Cardiac muscle cell (in vitro differentiated cells and primary cell): ENCODE measurements at places on chromosomes 13 and 19.

DNA sequence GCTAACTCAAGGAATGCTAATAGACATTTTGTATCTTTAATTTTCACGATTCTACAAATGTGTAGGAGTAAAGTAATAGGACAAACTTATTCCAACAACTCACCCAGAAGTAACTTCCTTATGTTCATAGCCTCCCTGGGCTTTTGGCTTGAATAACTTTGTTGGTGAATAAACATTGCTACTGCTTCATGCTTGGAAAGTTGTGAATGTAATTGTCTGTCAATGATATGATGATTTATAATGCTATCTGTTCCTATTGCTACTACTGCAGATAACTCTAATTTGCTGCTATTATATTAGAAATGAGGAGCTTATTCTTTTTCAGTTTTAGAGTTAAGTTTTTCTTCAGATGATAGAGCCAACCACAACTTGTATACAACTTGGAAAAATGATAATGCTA lies 307.7 kb downstream of the PCDH9 start:
- H3K27me3 ChIP-seq, result no peaks in the 10 kb centered on the region
- H3K4me3 ChIP-seq, result no peak overlapping the region
- H3K27ac ChIP-seq, result no peak overlapping the region

DNA sequence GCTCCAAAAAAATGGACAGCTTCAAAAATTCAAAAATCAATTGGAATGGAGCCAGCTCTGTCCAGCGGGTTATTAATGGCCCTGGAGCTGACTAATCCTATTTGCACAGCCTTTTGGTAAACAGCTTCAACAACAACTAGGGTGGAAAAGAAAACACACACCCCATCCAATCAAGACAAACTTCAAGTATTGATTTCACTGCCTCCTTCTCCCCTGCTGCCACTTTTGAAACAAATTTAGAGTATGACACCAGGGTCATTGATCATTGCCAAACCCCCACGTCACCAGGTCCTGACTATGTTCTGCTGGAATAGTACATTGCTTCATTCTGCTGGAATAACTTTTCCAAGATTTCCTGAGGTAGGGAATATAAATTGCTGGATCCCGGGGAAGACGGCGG lies 56.8 kb upstream of the GTF3A start:
- DNase-seq, result no peak
- no peak overlapping the region for H3K4me3 ChIP-seq
- no peak overlapping the region for H3K27ac ChIP-seq
- H3K27me3 ChIP-seq, result peaks cover 59% of the 10 kb centered on the region
- no peaks in the 10 kb centered on the region for H3K36me3 ChIP-seq
- no peaks in the 10 kb centered on the region for H3K4me1 ChIP-seq

- no peaks in the 10 kb centered on the region for H3K27me3 ChIP-seq
- no peak for DNase-seq
- no peak overlapping the region for H3K27ac ChIP-seq
- H3K4me3 ChIP-seq, result no peak overlapping the region
- H3K36me3 ChIP-seq, result no peaks in the 10 kb centered on the region
These were observed 87.8 kb downstream of the MAB21L1 start for GRCh38 chr13:35388441-35389355.

GRCh38 chr13:26300140-26300539 lies 46.2 kb downstream of the CDK8 start:
- no peak for DNase-seq
- H3K27me3 ChIP-seq, result no peaks in the 10 kb centered on the region
- H3K4me1 ChIP-seq, result no peaks in the 10 kb centered on the region
- H3K36me3 ChIP-seq, result no peaks in the 10 kb centered on the region

DNA sequence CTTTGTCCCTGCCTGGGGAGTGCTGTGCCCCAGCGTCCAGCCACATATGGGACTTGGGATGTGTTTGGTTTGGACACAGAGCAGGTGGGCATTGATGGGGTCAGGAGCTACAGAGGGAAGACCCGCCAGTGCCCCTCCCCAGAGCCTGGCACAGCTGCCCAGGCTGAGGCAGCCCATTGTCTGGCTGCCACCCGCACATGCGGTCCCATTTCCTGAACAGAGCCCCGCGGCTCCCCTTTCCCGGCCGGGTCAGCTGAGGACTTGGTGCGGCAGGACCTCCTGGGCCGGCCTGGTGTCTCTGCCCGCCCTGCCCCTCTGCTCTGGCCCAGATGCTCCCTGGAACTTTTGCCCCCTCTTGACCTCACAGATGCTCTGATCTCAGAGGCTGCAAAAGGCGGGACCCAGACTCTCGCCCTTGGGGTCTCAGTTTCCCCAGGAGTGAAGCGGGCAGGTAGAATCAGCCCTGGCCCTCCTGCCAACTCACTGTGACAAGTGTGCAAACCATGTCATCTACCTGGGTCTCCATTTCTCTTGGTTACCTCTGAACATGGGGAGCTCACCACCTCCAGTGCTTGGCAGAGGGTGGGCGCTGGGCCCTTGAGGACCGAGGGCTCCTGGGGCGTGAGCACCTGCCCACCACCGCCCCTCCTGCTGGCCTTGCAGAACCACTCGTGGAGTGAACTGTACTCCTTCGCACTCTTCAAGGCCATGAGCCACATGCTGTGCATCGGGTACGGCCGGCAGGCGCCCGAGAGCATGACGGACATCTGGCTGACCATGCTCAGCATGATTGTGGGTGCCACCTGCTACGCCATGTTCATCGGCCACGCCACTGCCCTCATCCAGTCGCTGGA lies 17.8 kb downstream of the HCN2 start:
- H3K4me3 ChIP-seq, result no peak overlapping the region
- H3K4me1 ChIP-seq, result no peaks in the 10 kb centered on the region
- H3K27ac ChIP-seq, result no peak overlapping the region
- DNase-seq, result no peak
- H3K27me3 ChIP-seq, result no peaks in the 10 kb centered on the region
- no peaks in the 10 kb centered on the region for H3K36me3 ChIP-seq

- H3K36me3 ChIP-seq, result no peaks in the 10 kb centered on the region
- no peak overlapping the region for H3K4me3 ChIP-seq
- no peaks in the 10 kb centered on the region for H3K4me1 ChIP-seq
- H3K27ac ChIP-seq, result no peak overlapping the region
These were observed 153.7 kb upstream of the ARGLU1 start for GRCh38 chr13:106721599-106721998.

DNA sequence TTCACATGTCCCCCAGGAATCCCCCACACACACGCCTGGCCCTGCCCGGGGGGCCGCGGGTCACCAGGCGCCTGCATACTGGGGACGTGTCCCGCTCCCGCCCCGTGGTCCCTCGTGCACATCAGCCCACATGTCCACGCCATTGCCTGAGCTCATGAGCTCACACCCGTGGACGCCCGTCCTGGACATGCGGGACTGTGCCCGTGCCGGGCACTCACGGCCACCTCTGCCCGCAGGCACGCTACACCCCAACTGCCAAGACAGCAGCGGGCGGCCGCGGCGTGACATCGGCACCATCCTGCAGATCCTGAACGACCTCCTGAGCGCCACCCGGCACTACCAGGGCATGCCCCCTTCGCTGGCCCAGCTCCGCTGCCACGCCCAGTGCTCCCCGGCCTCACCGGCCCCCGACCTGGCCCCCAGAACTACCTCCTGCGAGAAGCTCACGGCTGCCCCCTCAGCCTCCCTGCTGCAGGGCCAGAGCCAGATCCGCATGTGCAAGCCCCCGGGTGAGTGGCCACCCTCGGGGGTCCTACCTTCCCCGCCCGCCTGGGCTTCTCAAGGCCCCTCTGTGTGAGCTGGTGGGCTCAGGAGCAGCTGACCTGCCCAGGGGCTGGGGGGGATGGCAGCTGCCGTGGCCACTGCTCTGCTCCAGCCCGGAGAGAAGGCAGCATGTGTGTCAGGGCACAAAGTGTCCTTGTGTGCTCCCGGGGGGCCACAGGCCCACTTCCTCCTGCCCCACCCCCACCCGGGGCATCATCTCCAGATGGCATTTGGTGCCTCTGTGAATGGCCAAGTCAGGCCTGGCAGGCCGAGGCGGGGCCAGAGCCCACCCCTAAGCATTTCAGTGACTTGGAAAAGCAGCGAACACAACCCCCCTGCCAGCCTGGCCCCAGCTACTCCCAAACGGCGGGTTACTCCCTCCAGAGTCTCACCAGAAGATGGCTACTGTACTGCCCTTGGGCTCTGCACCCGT lies 7.1 kb downstream of the MIDN start:
- H3K27ac ChIP-seq, result peak overlapping the region; percentile 31
- H3K36me3 ChIP-seq, result peaks cover 44% of the 10 kb centered on the region
- peaks cover 14% of the 10 kb centered on the region for H3K4me1 ChIP-seq
- no peaks in the 10 kb centered on the region for H3K27me3 ChIP-seq
- no peak for DNase-seq
- H3K4me3 ChIP-seq, result no peak overlapping the region

DNA sequence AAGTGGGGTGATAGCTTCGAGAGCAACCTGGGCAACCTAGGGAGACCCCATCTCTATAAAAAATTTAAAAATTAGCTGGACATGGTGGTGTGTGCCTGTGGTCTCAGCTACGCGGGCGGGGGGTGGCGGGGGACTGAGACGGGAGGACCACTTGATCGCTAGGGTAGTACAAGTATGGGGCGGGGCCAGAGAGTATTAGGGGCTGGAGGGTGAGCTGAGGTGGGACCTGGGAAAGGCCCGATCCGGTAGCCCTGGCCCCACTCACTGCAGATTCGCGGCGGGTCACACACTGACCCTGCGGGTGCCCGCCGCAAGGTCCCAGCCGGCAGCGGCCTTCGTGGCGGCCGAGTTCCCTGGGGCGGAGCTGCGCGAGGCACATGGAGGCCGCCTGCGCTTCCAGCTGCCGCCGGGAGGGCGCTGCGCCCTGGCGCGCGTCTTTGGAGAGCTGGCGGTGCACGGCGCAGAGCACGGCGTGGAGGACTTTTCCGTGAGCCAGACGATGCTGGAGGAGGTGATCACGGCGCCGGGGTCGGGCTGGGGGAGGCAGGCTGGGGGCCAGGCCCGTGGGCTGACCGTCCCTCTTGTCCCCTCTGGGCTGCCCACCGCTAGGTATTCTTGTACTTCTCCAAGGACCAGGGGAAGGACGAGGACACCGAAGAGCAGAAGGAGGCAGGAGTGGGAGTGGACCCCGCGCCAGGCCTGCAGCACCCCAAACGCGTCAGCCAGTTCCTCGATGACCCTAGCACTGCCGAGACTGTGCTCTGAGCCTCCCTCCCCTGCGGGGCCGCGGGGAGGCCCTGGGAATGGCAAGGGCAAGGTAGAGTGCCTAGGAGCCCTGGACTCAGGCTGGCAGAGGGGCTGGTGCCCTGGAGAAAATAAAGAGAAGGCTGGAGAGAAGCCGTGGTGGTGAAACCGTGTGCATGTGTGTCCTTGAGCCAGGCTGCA lies 2.0 kb upstream of the ARHGAP45 start:
- peak overlapping the region; percentile 73 for H3K27ac ChIP-seq
- no peaks in the 10 kb centered on the region for H3K36me3 ChIP-seq
- peak; percentile 86 for DNase-seq
- no peak overlapping the region for H3K4me3 ChIP-seq
- H3K27me3 ChIP-seq, result peaks cover 5% of the 10 kb centered on the region
- H3K4me1 ChIP-seq, result peaks cover 18% of the 10 kb centered on the region

GRCh38 chr13:111948281-111948680 lies 118.7 kb upstream of the SOX1 start:
- no peaks in the 10 kb centered on the region for H3K36me3 ChIP-seq
- H3K27ac ChIP-seq, result no peak overlapping the region
- DNase-seq, result no peak
- H3K4me1 ChIP-seq, result no peaks in the 10 kb centered on the region
- H3K27me3 ChIP-seq, result peaks cover 25% of the 10 kb centered on the region

- H3K27me3 ChIP-seq, result no peaks in the 10 kb centered on the region
- no peaks in the 10 kb centered on the region for H3K36me3 ChIP-seq
- H3K4me3 ChIP-seq, result no peak overlapping the region
- DNase-seq, result no peak
- no peak overlapping the region for H3K27ac ChIP-seq
- no peaks in the 10 kb centered on the region for H3K4me1 ChIP-seq
These were observed 38.8 kb downstream of the ZNF506 start for GRCh38 chr19:19782783-19783182.

DNA sequence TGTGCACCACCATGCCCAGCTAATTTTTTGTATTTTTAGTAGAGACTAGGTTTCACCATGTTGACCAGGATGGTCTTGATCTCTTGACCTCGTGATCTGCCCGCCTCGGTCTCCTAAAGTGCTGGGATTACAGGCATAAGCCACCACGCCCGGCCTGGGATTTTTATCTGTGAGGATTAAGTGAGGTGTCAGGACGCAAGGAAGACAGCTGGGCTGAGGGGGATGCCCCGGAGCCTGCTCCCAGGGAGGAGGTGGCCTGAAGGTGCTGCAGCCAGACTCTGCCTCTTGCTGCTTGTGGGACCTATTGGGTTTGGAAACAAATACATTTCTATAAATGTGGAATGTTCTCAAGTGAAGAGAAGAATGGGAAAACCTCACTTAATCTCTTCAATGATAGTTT lies 131.6 kb downstream of the OLFM4 start:
- no peak overlapping the region for H3K27ac ChIP-seq
- H3K36me3 ChIP-seq, result no peaks in the 10 kb centered on the region

DNA sequence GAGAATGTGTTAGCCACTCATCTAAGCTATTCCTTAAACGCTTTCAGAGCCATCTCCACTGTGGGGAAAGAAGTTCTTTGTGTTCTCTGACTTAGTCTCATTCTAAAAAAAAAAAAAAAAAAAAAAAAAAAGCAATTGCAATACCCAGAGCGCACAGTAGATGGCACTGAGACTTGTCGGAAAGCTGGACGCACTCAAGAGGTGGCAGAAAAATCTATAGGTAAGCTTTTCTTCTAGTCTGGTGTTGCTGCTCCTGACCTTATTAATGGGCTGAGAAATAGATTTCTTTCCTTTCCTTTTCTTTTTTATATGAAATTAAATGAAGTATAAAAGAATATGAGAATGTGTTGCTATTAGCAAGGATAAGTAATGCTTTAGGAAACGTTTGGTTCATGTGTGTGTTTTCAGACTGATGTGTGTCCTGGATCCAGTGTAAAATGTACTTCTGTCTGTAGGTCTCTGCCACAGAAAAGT lies 4.7 kb upstream of the GJB2 start:
- H3K4me3 ChIP-seq, result no peak overlapping the region
- peaks cover 56% of the 10 kb centered on the region for H3K27me3 ChIP-seq
- no peaks in the 10 kb centered on the region for H3K36me3 ChIP-seq

GRCh38 chr19:48445256-48445605 lies 552 bp upstream of the GRWD1 start:
- DNase-seq, result peak; percentile 96
- peak overlapping the region; percentile 76 for H3K27ac ChIP-seq
- H3K27me3 ChIP-seq, result no peaks in the 10 kb centered on the region
- H3K4me3 ChIP-seq, result peak overlapping the region; percentile 82

GRCh38 chr19:17499648-17500446 lies 11.6 kb upstream of the PGLS start:
- DNase-seq, result no peak
- peak overlapping the region; percentile 80 for H3K27ac ChIP-seq
- no peaks in the 10 kb centered on the region for H3K27me3 ChIP-seq
- no peaks in the 10 kb centered on the region for H3K36me3 ChIP-seq
- H3K4me1 ChIP-seq, result peaks cover 20% of the 10 kb centered on the region

- H3K4me1 ChIP-seq, result peaks cover 9% of the 10 kb centered on the region
- no peak for DNase-seq
- H3K27me3 ChIP-seq, result no peaks in the 10 kb centered on the region
- no peak overlapping the region for H3K27ac ChIP-seq
These were observed 679.3 kb upstream of the PCDH20 start for GRCh38 chr13:62094932-62095331.

- H3K4me3 ChIP-seq, result peak within 1 kb of the TSS; percentile 79
- no peaks in the 10 kb centered on the region for H3K27me3 ChIP-seq
- peak within 1 kb of the TSS; percentile 96 for H3K27ac ChIP-seq
- peak; percentile 96 for DNase-seq
- H3K4me1 ChIP-seq, result peaks cover 4% of the 10 kb centered on the region
These were observed at the start of gene RELB for GRCh38 chr19:45001087-45001739. TSS of gene RELB (plus strand) at chr19:45001464. CDS start at chr19:45001580, 116 bp downstream.

- no peak for DNase-seq
- H3K4me1 ChIP-seq, result no peaks in the 10 kb centered on the region
- no peaks in the 10 kb centered on the region for H3K27me3 ChIP-seq
These were observed 1111.0 kb upstream of the ATXN8OS start for GRCh38 chr13:68996668-68997025.
